ENCODE measurements at places on chromosomes 5 and 9.

DNA sequence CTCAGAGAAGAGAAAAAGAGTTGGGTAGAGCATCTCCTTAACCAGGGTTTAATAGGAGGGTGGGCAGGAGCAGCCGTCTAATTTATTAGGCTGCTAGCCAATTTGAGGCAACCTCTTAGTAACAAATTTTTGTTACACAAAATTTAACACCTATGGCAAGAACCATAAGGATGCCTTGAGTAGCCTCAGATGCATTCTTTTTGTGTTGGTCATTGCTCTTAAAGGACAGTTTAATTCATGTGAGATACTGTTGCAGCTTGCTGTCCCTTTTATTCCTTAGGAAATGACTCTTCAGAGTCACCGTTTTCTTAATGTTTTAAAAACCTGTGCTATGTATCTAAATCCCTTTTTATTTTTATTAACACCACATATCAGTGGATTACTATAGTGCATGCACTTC, 255.1 kb downstream of the MAST4 start:
- DNase-seq: no peak

DNA sequence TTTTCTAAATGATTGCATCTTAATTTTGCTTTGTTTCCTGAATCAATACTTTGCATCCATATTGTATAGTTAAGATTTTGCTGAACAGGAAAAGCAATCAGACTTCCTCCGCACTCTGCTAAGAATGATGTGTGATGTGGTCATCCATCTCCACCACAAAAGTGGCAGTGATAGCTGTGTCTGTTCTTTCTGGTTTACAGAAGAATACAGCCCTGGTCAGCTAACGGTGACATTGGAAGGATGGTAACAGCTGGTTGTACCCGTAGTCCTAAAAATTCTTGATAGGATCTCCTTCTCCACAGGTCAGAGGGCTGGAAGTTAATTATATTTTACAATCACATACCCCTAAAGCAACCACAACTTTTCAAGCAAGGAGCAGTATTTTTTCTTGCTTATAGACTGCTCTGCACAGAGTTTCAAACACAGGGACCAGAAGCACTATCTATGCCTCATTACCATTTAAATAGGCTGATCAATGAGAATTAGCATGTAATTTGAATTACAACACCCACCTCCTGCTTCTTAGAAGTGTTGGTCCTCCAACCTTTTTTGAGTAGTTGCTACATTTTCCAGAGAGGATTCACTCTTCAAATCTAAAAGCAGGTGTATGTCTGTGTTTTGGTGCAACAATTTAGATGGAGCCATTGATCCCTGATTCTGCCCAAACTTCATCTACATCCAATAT, 1191.9 kb upstream of the NUDT12 start:
- no peak for DNase-seq

GRCh38 chr5:175466700-175467318, 11.6 kb upstream of the SFXN1 start:
- no peak for DNase-seq

DNA sequence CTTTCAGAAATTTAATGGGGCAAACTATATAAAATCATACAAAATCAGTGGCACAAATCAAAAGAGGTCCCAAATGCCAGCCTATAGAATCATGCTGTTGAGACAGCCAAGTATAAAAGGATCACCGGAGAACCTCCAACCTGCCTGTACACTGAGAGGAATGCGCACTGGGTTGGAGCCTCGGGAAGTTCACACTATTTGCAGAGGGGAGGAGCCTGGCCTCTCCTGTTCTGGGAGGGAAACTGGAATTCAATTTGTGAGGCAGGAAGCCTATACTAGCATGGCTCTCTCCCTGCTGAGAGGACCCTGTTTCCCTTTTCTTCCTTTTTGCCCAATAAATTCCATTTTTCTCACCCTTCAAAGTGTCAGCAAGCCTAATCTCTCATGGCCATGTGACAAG, 406.0 kb downstream of the HINT1 start:
- DNase-seq: no peak

GRCh38 chr9:132078699-132079356, 839 bp downstream of the MED27 start:
- no peak for DNase-seq

DNA sequence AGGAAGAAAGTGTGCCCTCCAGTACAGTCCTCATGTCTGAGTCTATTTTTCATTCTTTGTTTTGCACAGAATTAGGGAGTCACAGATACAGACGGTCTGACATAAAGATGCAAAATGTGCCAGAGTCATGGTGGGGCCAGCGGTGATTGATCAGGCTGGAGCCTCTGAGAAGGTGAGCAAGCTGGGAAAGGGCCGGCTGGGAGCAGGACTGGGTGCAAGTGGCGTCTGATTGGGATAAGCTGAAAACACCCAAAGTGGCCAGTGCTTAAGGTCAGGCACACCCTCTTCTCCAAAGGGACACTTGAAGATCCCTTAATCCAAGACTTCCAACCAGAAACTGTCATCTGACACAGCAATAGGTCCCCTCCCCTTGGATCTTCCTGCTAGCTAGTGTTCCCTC, 32.6 kb downstream of the FSTL4 start:
- no peak for DNase-seq

GRCh38 chr9:92432350-92432749, 8.1 kb upstream of the OMD start:
- no peak for DNase-seq

- DNase-seq: no peak
Observed at GRCh38 chr9:106883030-106883429, 20.1 kb downstream of the ZNF462 start.

- peak; percentile 19 for DNase-seq
Observed at GRCh38 chr9:105690742-105691141, 3.6 kb upstream of the TMEM38B start.

Measured in NAMALWA (cell line).